ENCODE measurements at places on chromosomes 3 and 15. TPM values are rescaled to one million over a fixed set of nuclear protein-coding genes. Genes with fewer than 3 reads are reported as not detected.
A peak's percentile ranks its signal among the peaks of the same experiment; 100 is the strongest.

- 0 out of 2 replicates have a peak, but pooled peaks cover 3% of the 10 kb centered on the region for H3K4me1 ChIP-seq
- no peak for DNase-seq
- no peaks in the 10 kb centered on the region for H3K36me3 ChIP-seq
- H3K27ac ChIP-seq: no peak overlapping the region
- peaks cover 35% of the 10 kb centered on the region for H3K27me3 ChIP-seq
Observed at GRCh38 chr15:50184863-50185504, 3.0 kb downstream of the SLC27A2 start.

The TICRR gene
- total RNA-seq: 2.3 TPM

GRCh38 chr3:14137004-14137403 is 12.2 kb downstream of the TMEM43 start:
- peaks cover 29% of the 10 kb centered on the region for H3K4me1 ChIP-seq
- DNase-seq: peak; percentile 34
- no peak overlapping the region for H3K4me3 ChIP-seq
- no peak overlapping the region for H3K27ac ChIP-seq

GRCh38 chr3:81435050-81435449 is 326.4 kb downstream of the GBE1 start:
- no peaks in the 10 kb centered on the region for H3K27me3 ChIP-seq
- no peaks in the 10 kb centered on the region for H3K36me3 ChIP-seq

The BLOC1S6 gene
- 79.4 TPM for total RNA-seq

GRCh38 chr3:109532257-109533216 is 195.2 kb upstream of the DPPA4 start:
- no peaks in the 10 kb centered on the region for H3K4me1 ChIP-seq
- no peaks in the 10 kb centered on the region for H3K36me3 ChIP-seq
- no peaks in the 10 kb centered on the region for H3K27me3 ChIP-seq
- H3K4me3 ChIP-seq: no peak overlapping the region
- DNase-seq: peak; percentile 78

The LRRN1 gene
- not detected for total RNA-seq

GRCh38 chr3:73786321-73786807 is 161.6 kb upstream of the PDZRN3 start:
- H3K27ac ChIP-seq: peak overlapping the region; percentile 84
- H3K27me3 ChIP-seq: no peaks in the 10 kb centered on the region
- peak overlapping the region; percentile 39 for H3K4me3 ChIP-seq
- H3K36me3 ChIP-seq: no peaks in the 10 kb centered on the region
- DNase-seq: peak; percentile 95

DNA sequence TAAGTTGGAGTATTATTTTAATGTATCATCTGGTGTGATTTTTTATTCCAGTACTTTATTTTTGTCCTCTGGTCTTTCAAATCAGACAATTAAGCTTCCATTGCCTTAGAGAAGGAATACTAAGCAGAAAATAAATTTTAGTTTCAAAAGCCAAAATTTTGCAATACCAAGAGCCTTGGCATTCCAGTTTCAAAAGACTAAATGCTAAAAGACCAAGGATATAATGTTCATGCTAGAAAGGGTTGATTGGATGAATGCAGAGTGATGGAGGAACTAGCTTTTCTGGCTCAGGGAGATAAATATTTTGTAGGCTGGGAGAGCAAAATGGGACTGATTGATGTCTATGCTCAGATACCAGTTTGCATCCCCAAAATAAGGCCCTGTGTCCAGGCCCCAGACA is 6.2 kb downstream of the CD200 start:
- no peaks in the 10 kb centered on the region for H3K4me1 ChIP-seq
- H3K4me3 ChIP-seq: no peak overlapping the region
- H3K27me3 ChIP-seq: peaks cover 45% of the 10 kb centered on the region
- H3K36me3 ChIP-seq: no peaks in the 10 kb centered on the region

The COL8A1 gene
- 157 TPM for total RNA-seq

DNA sequence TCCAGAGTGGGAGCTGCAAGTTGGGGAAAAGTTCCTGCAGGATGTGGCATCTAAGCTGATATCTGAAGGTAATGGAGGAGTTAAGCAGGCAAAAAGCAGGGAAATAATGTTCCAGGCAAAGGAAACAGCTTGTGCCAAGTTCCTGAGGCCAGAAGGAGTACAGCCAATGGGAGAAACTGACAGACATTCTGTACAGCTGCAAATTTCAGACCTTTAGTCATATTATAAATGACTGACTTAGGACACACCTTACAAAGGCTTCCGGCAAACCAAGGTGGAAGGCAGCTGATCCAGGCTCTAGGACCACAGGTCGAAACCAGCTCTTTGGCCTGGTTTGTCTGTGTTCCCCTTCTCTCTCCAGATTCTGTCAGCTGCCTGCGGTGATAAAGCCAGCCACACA is 9.3 kb downstream of the WWTR1 start:
- H3K27me3 ChIP-seq: no peaks in the 10 kb centered on the region
- peaks cover 16% of the 10 kb centered on the region for H3K36me3 ChIP-seq

The P2RY13 gene
- total RNA-seq: not detected

- no peaks in the 10 kb centered on the region for H3K27me3 ChIP-seq
- H3K36me3 ChIP-seq: no peaks in the 10 kb centered on the region
- H3K4me1 ChIP-seq: no peaks in the 10 kb centered on the region
Observed at GRCh38 chr3:53416530-53416929, 69.2 kb upstream of the DCP1A start.

The AGTR1 gene
- 4.0 TPM for total RNA-seq

DNA sequence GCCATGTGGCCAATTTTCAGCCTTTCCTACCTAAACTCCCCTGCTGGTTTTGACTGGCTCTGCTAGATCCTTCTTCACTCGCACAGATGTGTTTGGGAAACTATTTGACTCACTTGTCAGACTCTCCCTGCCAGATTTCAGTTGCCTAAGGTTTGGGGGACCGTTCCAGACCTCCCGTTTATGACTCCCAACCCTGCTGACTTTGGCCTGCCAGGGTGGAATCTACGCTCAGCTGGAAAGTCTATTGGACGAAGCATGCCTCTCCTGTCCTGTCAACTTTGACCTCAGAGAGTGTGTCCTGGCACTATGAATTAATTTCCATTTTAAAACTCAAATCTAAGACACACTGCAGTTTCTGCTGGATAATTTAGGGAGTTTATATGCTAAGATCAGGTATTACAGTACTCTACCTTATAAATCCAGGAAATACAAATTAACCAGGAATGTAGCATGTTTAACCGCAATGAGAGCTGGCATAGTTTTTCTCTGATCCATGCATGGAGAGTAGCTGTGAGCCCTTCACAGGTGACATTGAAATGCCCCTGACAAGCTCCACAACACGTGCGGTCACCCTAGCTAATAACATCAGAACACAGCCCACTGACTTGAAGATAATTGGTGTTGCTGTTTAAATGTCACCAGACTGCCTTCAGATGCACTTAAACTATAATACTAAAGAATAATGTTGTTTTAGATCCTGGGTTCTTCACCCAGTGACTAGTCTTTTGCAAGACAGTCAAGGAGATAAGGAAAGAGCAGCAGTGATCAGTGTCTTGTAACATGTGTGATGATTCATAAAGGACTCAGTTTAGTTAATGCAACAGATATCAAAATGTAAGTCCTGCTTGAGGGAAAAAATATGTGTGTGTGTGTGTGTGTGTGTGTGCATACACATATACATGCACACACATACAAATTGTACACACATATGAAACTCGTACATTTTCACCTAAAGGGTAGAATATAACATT is 223.0 kb upstream of the MCTP2 start:
- no peak overlapping the region for H3K27ac ChIP-seq
- no peak for DNase-seq

- H3K4me1 ChIP-seq: no peaks in the 10 kb centered on the region
- no peak for DNase-seq
- peaks cover 52% of the 10 kb centered on the region for H3K36me3 ChIP-seq
- H3K4me3 ChIP-seq: no peak overlapping the region
Observed at GRCh38 chr15:50641318-50641717, 45.3 kb downstream of the TRPM7 start.

DNA sequence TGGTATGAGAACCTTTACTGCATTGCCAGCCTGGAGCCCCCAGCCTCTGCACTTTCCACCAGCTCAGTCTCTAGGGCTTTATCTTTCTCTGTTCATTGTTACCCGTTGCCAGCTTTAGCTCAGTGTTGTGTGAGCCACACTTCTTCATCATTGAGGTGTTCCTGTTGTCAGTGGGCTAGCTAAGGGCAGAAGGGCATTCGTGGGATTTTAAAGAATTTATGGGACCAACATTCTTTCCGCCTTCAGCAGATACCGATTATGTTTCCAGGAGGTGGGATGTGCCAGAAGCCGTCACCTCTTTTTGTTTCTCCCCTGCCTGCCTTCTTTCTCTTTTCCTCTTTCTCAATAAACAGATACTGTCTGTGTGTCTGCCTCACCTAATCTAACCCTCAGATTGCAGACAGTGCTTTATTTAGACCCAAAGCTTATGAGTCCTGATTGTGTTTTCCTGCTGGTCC is 64.5 kb downstream of the PGPEP1L start:
- peaks cover 62% of the 10 kb centered on the region for H3K36me3 ChIP-seq
- H3K4me3 ChIP-seq: no peak overlapping the region
- no peaks in the 10 kb centered on the region for H3K27me3 ChIP-seq
- no peak for DNase-seq

GRCh38 chr3:59425942-59426341 is 376.1 kb upstream of the CFAP20DC start:
- peak overlapping the region; percentile 97 for H3K27ac ChIP-seq
- no peaks in the 10 kb centered on the region for H3K27me3 ChIP-seq
- no peak overlapping the region for H3K4me3 ChIP-seq

The CHRFAM7A gene
- not detected for total RNA-seq

The LMAN1L gene
- total RNA-seq: not detected

The KLHL40 gene
- not detected for total RNA-seq

DNA sequence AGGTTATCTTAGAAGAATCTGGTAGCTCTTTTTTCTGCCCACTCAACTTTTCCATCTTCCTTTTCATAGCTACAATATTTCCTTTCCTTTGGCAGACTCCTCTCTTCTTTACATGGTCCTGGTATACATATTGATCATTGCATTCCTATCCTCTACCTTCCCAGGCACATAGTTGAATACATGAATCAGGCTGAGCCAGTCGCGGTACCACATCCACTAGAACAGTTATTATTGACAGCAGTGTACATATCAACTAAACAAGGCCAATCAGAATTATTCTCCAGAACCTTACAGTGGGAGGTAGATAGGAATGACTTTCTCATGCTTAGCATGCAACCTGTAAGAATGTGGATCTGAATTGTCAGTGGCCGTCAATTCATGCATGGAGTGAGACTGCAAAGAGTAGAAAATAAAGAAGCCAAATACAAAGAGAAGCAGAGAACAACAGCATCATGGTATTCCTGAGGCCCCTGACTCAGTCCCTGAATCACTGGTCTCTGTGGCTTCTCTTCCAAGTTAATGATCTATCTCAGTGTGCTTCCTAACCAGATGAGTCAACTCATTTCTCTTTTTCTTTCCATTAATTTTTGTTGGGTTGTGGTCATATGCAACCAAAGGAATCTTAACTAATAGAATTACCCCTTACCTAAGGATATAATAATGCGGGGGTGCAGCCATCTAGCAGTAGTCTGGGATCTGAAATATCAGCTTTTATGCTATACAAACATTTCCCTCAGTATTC is 60.9 kb upstream of the DCBLD2 start:
- H3K27ac ChIP-seq: peak overlapping the region; percentile 95
- peaks cover 41% of the 10 kb centered on the region for H3K4me1 ChIP-seq
- peak overlapping the region; percentile 50 for H3K4me3 ChIP-seq
- DNase-seq: peak; percentile 93
- no peaks in the 10 kb centered on the region for H3K36me3 ChIP-seq
- H3K27me3 ChIP-seq: no peaks in the 10 kb centered on the region

DNA sequence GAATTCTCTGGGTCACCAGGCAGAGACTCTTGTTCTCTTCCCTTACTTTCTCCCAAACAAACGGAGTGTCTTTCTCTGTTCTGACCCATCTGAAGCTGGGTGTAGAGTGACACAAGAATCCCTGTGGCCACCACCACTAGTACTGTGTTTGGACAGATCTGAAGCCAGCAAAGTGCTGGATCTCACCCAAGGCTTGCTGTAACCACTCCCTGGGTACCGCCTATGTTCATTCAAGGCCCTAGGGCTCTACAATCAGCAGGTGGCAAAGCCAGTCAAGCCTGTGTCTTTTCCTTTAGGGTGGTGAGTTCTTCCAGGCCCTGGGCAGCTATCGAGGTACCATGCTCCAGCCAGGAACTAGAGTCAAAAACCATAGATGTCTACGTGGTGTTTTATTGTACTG is 149.2 kb upstream of the CTNNB1 start:
- H3K27me3 ChIP-seq: no peaks in the 10 kb centered on the region
- no peak overlapping the region for H3K27ac ChIP-seq
- no peaks in the 10 kb centered on the region for H3K36me3 ChIP-seq
- no peak overlapping the region for H3K4me3 ChIP-seq
- no peaks in the 10 kb centered on the region for H3K4me1 ChIP-seq
- DNase-seq: no peak

- H3K4me3 ChIP-seq: no peak overlapping the region
- DNase-seq: no peak
- no peaks in the 10 kb centered on the region for H3K27me3 ChIP-seq
- H3K36me3 ChIP-seq: no peaks in the 10 kb centered on the region
Observed at GRCh38 chr15:43534897-43535296, 17.5 kb downstream of the MAP1A start.

GRCh38 chr3:98962951-98963350 is 61.5 kb upstream of the DCBLD2 start:
- no peaks in the 10 kb centered on the region for H3K36me3 ChIP-seq
- peak; percentile 69 for DNase-seq
- H3K4me1 ChIP-seq: peaks cover 47% of the 10 kb centered on the region
- peak overlapping the region; percentile 95 for H3K27ac ChIP-seq
- H3K27me3 ChIP-seq: no peaks in the 10 kb centered on the region

DNA sequence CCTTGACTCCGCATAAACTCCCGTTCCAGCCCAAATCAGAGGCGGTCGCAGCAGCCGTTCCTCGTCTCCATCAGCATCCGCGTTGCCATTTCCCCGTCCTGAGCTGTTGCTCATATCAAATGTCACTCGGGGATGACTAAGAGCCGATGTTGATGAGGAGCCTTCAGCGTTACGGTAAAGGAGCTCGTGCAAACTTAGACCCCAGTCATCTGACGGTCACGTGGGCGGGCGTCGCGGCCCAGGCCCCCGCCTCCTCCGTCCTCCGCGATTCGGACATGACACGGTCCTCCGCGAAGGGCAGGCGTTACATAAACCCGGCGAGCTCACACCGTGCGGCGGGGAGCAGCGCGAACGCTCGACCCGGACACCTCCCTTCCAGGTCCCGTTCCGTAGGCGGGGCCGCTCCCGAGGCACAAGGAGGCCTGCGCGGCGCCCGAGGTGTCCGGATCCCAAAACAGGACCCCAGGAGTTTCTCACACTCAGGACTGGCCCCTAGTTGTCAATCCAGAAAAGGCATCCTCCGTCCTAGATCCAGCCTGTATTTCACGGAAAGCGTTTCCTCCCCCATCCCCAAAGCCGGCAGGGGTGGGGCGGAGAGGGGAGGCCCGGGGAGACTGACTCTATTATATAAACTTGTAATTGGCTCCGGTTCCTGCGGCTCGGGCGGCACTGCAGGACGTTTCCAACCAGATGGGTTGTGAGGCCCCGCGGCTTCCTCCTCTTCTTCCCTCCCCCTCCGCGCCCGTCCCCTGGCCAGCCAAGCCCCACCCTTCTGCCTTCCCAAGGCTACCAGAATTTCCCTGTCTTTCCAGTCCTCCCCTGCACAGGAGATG is 100.0 kb upstream of the IGF1R start:
- no peaks in the 10 kb centered on the region for H3K4me1 ChIP-seq
- H3K4me3 ChIP-seq: peak overlapping the region; percentile 67
- DNase-seq: peak; percentile 62
- no peaks in the 10 kb centered on the region for H3K36me3 ChIP-seq

The CLDN16 gene
- 0.11 TPM for total RNA-seq

Measured in GM23248 (cell line).